Activated CD4-positive, alpha-beta T cell treated with anti-CD3 and anti-CD28 coated beads, Interleukin-2, amount 50 U/mL, for 16 hours (primary cell): ENCODE measurements at places on chromosomes 7 and 10.

- no peak for DNase-seq
Measured at GRCh38 chr7:48667407-48667806, 256.9 kb upstream of the CDC14C start.

- DNase-seq, result no peak
Measured at GRCh38 chr7:129522088-129522970, 20.0 kb downstream of the SMKR1 start.

DNA sequence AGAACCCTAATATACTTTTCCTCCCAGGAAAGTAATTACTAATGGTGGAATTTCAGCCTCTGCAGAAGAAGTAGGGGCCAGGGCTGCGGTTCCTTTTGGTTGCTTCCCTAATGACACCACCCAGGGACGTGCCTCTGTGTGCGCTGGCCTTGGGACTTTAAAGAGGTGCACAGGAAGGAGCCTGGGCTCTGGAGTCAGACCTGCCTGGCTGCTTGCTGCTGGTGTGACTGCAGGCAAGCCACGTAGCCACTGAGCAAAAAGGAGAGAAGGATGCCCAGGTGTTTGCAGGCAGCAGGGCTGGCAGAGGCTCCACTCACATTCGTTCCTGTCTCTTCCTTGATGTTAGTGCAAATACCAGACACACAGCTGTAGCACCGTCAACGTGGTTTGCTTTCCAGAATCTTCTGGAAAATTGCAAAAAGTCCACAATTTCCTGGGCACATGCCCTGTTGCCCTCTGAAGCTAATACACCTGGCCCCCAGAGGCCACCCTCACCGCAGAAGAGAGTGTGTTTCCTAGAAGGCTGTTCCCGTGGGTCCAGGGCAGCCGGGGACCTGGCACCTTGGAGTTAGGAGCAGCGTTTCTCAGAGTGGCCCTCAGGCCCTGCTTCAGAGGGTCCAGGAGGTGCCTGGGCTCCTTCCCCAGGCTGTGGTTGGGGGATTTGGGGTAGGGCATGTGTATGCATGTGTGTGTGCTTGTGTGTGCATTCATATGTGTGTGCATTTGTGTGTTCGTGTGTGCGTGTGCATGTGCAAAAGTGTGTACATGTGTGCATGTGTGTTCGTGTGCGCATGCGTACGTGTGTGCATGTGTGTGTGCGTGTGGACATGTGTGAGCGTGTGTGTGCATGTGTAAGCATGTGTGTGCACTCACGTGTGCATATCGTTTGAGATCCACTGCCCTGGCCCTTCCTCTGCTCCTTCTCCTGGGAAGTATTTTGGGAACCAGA is 12.8 kb upstream of the PRKAG2 start:
- no peak for DNase-seq

DNA sequence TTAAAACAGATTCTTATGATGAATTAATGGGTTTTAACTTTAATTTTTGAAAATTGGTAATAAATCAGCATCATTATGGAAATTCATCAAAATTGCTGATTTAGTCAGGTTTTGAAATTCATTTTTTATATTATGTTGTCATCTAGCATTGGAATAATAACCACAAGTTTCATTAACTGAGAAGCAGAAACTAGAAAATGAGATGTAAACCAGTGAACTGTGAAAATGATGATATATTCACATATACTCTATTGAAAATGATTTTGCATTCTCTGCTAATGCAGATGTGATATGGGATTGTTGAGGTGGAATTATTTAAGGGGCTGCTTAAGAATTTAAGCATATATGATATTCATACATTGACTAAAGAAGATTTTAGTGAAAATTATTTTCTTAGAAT is 316.1 kb upstream of the FZD1 start:
- DNase-seq, result no peak

- DNase-seq, result no peak
Measured at GRCh38 chr7:80622541-80622940, 15.9 kb upstream of the CD36 start.
